Brain (organoid and tissue), 16 donors: ENCODE measurements at places on chromosomes 13 and 19.

GRCh38 chr13:109881347-109881725, 95.0 kb upstream of the IRS2 start:
- no peak for DNase-seq

DNA sequence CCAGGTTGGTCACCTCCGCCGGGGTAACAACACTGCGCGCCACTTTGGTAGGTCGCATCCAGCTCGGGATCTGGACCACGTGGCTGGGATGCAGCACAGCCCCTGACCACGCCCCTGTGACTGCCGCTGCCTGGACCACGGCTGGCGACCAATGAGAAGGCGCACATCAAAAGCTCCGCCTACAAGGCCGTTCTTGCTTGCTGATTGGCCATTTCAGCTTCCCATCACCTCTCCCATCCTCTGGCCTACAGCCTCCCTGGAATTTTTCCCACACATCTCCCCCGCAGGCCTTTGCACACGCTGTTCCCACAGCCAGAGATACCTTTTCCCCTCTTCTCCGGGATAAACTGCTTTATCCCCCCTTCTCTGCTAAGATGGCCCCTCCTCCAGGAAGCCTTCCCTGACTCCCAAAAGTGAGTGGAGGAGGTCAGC, 12.5 kb upstream of the MAP1S start:
- DNase-seq = peak; percentile 90

DNA sequence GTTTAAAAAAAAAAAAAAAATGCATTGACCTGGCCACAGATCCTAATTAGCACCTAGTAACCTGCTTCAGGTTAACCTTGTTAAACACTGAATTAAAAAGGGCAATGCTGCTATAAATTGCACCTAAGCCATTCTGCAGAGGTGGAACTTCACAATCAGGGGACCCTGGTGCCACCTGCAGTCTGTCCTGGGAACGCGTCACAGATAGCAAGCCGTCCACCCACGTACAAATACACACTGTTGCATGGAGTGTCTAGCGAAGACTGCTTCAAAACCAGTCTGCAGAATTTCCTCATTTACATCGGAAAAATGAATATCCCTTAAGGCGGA, 169.3 kb downstream of the COL4A1 start:
- DNase-seq = peak; percentile 64

GRCh38 chr13:38950987-38951386, 39.6 kb downstream of the STOML3 start:
- DNase-seq = no peak

DNA sequence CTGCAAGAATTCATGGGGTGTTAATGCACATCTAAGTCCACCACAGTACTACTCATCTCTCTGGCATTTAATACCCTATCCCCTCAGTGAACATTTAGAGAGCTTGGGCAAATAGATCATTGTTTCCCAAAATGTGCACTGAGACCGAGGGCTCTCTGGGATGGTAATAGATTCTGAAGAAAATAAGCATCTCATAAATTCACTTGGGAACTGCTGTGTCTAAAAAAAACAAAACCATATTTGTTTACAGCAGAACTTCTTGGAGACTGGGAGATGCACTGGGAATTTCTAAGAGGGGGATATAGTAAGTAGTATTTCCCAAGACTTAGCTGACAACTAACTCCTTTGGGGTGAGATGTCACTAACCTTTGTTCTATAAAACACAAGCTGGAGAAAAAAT, 58.4 kb downstream of the ENOX1 start:
- no peak for DNase-seq

- no peak for DNase-seq
Observed at GRCh38 chr13:109276261-109276660, 510.1 kb downstream of the IRS2 start.

GRCh38 chr13:20799726-20800416, 26.1 kb upstream of the EEF1AKMT1 start:
- DNase-seq = no peak

GRCh38 chr13:42153199-42154113, 105.0 kb downstream of the DGKH start:
- DNase-seq = no peak

DNA sequence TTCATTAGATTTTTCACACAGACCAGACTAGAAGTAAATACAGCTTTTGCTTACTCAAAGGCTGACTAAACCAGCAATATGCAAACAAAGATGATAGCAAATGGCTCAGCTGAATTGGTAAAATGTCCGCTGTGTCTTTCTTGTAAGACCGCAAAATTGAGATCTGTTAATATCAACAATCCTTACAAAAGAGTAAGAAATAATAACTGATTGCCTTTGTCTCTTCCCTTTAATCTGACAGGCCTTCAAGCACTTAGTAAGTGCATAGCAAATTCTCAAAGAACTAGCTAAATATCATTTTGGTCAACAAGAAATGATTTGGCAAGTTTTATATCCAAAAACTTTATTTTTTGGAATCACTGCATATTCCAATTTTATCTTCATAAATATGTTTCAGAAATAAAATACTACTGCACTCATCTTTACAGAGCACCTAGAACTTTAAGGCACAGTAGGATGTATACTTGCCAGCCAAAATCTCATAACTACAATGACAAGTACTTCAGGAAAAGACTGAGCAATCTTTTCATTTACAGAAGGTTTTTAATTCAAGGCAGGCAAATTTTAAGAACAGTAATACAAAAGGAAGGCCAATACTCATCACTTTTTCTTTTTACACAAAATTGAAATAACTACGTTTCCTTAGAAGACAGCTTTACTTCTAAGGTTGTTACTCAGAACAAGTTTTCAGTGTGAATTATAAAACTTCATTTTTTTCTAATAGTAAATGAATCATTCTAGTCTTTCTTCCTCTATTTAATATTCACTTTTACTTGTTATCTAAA, 1.1 kb downstream of the ELF1 start:
- no peak for DNase-seq

GRCh38 chr13:24784319-24784718, 20.4 kb downstream of the RNF17 start:
- DNase-seq = no peak

DNA sequence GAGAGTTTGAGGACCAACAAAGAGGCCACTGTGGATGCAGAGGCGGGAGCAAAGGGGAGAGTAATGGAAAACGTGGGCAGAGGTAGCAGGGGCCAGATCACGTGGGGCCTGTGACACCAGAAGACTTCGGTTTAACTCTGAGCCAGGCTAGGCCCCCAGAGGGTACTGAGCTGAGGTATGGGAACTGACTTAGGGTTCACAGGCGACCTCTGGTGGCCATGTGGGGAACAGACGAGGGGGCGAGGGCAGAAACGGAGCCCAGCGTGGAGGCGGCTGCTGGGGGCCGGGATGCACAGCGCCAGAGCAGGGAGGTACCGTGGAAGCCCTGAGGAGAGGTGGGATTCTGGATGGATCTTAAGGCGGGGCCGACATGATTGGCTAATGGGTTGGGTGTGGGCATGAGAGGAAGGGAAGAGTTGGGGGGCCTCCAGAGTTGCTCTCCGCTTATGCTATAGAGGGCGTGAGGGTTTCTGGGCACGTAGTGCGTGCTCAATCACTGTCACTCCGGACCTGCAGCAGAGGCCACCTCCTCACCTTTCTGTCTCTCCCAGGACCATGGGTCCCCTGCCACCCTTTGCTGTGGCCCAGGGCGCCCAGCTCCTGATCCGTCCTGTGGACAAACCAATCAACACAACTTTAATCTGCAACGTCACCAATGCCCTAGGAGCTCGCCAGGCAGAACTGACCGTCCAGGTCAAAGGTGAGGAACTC, 13.7 kb downstream of the PVR start:
- DNase-seq = peak; percentile 59

- no peak for DNase-seq
Observed at GRCh38 chr19:54252243-54252642, 4.8 kb downstream of the LILRB5 start.

DNA sequence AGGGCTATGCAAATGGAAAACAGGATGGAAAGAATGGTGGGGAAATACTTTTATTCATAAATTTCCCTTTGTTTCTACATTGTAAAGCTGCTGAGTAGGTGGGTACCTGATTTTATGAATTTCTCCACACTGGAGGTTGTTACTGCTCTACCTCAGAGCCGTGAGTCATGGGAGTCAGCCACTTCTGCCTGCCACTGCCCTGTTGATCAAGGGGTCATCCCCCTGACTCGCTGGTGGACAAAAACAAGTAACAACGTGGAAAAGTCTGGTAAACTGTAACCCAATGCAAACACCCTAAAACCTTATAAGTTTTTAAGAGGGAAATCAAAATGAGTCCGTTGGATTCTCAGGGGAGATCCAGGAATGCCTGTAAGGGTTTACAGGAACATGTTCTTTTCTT, 329.5 kb downstream of the ATP8A2 start:
- no peak for DNase-seq
